ENCODE measurements at places on chromosomes 3 and 15.

DNA sequence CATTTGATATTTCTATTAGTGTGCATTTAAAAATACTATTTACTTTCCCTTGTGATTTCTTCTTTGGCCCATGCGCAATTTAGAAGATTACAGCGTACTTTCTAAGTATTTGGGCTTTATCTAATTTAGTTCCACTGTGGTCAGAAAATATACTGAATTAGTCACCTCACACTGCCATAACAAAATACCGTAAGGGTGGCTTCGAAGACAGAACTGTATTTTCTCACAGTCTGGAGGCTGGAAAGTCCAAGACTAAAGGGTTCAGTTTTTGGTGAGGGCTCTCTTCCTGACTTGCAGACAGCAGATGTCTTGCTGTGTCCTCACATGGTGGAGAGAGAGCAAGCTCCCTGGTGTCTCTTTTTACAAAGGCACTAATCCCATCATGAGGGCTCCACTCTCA, 286.2 kb downstream of the ADAMTSL3 start:
- DNase-seq: no peak

- no peak for DNase-seq
These were observed 131.9 kb upstream of the STRIT1 start for GRCh38 chr3:155425396-155425795.

DNA sequence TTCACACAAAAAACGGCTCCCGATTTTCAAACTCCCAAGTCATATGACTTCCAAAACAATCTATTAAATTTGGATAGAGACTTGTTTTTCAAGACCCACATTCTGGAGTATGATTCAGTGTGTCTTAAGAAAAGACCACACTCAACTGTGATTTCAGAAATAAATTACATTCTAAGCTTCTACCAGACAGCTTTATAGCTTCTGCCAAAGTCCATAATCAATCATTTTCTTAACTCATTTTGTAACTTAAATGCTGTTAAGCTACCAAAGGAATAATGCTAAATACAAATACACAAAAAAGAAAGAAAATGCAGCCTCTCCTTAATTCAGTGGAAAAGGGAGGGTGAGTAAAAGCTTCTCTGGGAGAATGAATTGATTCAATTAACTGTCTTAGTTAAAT, 192.3 kb upstream of the P2RY1 start:
- DNase-seq: no peak

DNA sequence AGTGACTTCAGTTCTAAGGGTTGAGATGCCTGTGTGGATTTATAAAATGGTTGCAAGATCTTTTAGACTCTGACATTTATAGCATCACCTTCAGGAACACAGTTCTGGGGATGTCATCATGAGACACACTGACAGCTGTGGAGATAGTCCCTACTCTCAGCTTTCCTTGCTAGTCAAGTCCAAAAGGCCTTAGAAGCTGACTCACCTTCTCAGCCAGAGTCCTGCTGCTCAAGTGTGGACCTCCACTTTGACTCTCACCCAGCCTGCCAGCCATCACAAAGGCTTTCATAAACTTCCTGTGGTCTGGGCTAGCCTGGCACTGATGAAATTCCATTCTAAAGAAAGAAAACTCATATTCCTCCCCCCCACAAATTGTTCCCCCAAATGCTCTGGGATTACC, 44.8 kb downstream of the TMEM39A start:
- DNase-seq: no peak

DNA sequence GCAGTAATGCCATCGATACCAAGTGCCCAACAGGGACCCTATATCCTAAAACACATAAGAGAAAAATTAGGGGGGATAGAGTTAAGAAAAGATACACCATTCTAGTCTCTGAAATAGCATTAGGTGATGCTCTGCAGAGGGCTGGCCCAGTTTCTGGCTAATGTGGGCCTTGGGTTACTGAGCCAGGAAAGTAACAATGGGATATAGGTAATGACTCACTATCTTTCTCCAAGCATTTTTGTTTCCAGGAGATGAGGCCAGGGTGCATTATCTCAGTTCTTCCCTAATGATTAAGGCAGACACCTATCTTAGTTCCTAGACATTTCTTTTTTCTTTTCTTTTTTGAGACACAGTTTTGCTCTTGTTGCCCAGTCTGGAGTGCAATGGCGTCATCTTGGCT, 50.0 kb downstream of the PRKAR2A start:
- DNase-seq: no peak

DNA sequence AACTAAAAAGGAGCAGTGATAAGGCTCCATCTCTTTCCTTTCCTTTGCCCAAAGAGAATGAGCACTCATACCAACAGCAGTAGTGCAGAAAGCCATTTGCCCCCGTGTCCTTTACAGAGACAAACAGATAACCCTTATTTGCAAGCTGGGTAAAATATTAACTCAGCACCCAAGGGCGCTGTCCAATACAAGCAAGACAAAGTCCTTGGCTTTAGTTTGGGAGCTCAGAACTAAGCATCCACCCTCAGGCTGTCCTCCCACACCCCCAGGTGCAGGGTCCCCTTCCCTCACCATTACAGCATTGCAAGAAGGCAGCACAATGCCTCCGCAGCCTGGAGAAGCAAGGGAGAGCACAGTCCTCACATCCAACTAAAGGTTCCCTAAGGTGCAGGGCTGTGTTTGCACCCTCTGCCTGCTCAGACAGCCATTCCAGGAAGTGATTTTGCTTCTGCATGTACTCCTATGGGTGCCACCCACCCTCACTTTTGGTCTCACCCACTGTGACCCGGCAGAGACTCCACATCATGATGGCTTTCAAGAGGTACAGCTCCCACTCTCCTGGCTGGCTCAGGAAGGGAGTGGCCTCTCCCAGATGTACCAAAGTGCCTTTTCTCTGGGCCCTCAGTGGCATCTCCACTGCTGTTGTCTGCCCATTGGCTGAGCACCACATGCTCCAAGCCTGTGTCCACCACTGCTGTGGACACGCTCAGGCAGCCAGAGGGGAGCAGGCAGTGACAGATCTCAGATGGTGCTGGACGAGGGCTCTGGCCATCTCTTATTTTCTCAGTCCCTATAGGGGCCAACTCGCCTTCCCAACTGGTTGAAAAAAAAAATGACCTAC, 34.1 kb upstream of the HES1 start:
- no peak for DNase-seq

DNA sequence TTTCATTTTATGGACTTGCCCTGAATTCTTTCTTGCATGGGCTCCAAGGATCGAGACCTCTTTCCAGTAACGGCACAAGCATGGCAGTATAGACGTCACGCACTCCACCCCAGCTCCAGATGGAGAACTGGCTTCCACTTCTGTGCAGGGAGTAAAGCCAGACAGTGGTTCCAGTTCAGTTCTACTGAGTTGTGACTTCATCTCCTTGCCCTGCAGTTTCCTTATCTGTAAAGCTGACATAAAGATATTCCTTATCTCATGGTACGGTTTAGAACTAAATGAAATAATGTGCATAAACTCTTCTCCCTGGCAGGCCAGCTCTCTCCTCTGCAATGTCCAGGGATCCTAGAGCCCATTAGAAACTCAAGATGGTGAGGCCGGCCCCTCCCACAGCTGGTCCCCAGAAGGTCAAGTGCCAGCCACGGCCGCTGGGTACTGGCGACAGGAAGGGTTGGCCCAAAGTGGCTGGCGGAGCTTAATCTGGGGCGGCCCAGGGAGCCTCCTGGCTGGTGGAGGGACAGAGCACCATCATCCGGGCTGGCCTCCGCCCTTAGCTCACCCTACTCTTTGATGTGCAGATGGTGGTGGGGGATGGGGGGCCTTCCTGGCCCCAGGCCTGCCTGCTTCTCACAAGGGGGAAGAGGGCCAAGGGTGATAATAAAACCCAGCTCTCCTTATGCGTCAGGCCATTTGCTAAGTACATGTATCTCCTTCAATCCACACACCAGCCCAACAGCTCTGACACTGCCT, 7.2 kb downstream of the MESP2 start:
- DNase-seq: no peak

DNA sequence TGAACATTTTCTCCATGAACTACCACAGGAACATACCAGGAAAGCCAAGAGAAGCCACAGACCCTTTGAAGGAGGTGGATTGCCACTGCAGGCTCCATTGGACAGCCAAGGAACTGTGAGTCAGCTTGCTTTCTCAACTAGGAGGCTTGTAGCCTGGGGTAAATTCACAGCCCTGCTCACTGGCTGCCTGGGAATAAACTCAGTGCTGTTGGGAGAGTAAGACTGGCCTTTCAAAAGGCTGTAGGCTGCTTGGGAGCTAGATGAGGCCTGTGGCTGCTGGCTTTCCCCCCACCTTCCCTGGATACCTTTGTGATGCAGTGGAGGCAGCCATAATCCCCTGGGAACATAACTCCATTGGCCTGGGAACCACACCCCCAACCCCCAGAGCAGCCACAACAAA, 223.5 kb upstream of the RBMS3 start:
- no peak for DNase-seq

DNA sequence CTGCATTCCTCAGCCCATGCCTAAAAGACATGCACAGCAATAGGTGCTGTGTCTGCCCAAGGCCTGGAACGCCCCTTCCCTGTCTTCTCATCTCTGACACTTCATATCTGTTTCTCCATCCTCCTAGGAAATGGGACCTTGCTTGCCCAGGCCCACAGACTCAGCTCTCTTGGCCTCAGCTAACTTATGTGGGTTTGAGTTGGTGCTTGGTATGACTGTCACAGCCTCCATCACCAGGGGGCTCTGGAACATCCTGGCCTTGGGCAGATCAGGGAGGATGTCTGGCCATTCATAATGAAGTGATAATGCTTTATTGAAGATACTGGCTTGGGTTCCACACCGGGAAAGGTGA, 156.7 kb upstream of the SMAD3 start:
- DNase-seq: no peak

GRCh38 chr3:98778852-98779413, 15.8 kb downstream of the ST3GAL6 start:
- no peak for DNase-seq

DNA sequence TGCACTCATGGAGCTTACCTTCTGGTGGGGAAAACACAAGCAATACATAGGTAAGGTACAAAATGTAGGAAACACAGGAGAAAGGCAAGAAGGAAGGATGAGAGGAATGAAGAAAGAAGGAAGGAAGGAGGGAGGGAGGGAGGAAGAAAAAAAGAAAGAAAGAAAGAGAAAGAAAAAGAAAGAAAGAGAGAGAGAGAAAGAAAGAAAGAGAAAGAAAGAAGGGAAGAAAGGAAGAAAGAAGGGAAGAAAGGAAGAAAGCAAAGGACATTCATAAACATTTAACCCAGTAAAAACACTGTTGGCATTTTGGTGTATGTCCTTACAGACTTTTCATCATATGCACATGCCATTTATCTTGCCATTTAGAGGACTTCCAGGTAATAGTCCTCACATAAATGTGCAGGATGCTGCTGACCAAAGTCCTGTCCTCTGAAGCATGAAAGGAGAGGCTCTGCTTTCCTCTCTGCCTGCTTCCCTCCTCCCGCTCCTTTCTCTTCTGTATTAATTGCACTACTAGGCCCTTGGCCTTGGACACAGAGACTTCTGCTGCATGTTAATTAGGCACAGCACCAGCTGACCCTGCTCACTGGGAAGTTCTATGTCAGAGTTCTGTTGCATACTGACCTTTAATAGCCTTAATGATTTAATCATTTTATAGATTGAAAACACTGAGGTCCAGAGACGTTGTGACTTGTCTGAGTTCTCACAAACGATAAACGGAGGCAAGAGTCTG, 29.7 kb upstream of the NDUFB4 start:
- DNase-seq: no peak

DNA sequence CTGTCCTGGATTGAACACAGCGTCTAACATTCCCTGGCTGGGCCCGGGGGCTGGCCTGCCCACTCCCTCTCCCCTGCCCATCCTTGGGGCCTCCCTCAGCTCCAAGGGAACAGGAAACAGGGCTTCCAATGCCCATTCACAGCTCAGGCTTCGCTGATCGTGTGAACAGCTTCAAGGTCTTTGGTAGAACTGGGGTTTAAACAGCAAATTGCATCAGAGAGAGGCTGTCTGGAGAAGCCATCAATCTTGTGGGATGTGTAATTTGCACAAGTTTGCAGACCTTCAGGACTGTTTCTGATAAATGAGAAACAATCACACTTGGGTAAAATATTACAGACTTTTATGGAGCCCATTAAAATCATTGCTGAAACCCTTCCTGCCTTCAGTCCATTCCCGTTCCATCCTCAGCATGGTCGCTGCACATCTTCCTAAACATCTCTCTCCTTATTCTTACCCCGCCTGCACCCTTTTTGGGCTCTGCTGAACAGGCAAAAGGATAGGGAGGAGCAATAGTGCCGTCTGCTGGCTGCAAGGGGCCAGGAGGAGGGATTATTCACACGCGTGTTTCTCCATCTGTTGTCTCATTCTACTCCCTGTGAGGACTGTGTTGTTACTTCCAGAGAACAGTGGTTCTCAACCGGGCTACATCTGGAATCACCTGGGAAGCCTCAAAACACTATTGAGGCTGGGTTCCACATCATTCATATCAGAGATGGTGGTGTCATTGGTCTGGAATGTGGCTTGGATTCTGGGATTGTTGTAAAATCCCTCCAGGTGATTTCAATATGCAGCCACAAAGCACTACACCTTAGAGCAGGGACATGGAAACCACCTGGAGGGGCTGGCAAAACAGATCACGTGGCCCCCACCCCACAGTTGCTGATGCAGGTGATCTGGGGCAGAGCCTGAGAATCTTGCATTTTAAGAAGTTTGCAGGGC, 116.3 kb downstream of the CLSTN2 start:
- no peak for DNase-seq

DNA sequence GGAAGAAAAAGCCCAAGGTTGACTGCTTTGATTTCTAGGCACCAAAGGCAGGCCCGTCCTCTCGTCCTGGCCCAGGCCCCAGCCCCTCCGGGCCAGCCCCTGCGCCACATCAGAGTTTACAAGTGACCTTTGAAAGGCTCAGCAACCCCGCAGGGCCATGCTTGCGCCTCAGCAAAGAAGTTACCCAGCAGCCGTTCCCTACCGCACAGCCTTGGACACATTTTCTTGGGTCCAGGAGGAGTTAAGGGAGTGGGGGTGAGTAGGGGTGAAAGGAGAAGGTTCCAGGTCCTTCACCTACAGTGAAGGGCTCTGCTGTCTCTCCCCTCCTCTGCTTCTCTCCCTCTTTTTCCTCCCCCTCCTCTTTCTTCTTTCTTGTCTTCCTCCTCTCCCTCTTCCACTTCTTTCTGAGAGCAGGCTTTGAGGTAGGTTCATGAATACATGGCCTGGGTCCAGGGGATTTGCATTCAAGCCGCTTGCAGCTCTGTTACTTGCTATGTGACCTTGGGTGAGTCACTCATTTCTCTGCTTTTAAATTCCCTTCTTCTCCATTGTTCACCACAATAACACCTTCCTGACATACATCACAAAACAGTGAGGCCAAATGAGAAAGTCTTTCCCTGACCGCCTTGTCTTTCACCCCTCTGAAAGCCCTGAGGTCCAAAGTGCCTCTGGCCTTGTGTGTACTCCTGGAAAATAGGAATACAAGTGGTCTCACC, 223.3 kb upstream of the TPRG1 start:
- no peak for DNase-seq

GRCh38 chr3:72515281-72515680, 333.0 kb downstream of the SHQ1 start:
- DNase-seq: no peak

Data from stimulated activated CD8-positive, alpha-beta memory T cell treated with anti-CD3 and anti-CD28 coated beads, Interleukin-7, amount 100 ng/mL, for 24 hours (primary cell).